ENCODE measurements at places on chromosomes 12 and 14.

GRCh38 chr12:131381716-131382430 lies 329.0 kb upstream of the SFSWAP start:
- DNase-seq, result no peak

DNA sequence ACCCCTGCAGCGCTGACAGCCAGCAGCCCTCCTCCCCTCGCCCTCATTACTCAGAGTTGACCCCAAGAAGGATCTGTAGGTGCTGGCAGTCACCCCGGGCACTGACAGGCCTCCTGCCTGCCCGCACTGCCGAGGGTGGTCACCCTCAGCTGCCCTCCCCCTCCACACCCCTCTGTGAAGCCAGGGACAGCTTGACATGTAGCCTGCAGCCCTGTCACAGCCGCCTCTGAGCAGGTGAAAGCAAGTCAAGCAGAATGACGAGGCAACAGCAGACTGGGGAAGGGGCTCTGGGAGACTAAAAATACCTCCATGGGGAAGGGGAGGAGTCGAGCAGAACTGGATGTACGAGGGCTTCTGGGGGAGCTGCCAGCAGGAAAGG lies 178.1 kb downstream of the DPF3 start:
- no peak for DNase-seq

DNA sequence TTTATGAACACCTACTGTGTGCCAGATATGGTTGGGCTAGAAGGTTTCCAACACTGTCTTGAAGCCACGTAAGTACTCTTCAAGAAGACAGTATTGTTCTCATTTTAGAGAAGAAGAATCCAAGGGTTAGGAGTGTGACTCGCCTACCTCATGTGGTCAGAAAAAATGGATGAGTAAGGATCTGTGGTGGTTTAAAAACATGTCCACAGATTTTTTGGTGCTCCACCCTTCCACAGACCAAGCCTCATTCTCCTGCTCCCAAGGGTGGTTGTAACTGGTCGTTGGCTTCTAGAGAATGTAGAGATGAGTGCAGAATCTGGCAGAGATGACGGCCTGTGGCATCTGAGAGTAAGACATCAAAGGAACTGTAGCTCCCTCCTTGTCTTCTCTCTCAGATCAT lies 30.3 kb upstream of the TTC7B start:
- DNase-seq, result no peak

DNA sequence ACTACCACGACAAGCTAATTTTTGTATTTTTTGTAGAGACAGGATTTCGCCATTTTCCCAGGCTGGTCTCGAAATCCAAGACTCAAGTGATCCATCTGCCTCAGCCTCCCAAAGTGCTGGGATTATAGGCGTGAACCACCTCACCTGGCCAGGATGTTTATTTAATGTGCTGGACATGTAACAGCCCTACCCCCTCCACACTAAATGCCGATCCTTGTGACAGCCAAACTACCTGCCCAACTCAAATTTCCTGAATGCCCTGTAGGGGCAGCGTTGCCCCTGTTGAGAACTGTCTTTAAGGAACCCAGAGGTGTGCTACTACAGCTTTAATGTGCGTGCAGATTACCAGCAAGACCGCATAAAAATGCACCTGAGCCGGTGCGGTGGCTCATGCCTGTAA lies 48.1 kb downstream of the KCNK13 start:
- DNase-seq, result no peak

- no peak for DNase-seq
Observed at GRCh38 chr14:92204792-92205191, 83.0 kb downstream of the CPSF2 start.

DNA sequence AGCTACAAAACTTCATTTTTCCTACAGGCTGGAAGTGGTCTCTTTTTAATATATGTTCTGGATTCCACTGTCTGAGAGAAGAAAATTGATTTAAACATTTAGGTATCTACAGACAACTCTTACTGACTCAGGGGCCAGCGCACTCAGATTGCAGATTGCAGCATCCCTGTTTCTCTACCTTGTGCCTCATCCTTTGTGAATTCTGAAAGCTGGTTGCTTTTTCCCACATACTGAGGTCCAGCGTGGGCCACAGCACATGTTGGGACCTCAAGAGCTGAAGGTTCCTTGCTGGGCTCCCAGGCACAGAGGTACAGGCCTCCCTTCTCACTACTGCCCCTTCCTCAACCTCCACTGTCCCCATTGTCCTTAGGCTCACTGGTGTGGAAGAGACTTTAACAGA lies 101.7 kb upstream of the CCDC175 start:
- no peak for DNase-seq

GRCh38 chr14:104214431-104215218 lies 76.2 kb downstream of the KIF26A start:
- no peak for DNase-seq

- no peak for DNase-seq
Observed at GRCh38 chr12:8035440-8036010, 3.0 kb downstream of the FOXJ2 start.

- DNase-seq, result no peak
Observed at GRCh38 chr14:23450379-23450778, 14.9 kb upstream of the MYH7 start.
